Thoracic aorta (tissue), 2 donors: ENCODE measurements at places on chromosomes 2 and 18. TPM values are rescaled to one million over a fixed set of nuclear protein-coding genes. Genes with fewer than 3 reads are reported as not detected.

Gene CD302
- total RNA-seq: 115 TPM

Gene LYG2
- total RNA-seq: not detected

Gene IL1B
- 4.0 TPM for total RNA-seq

Gene ALK
- total RNA-seq: not detected

Gene ACMSD
- total RNA-seq: not detected

Gene KCNS3
- 30.3 TPM for total RNA-seq

Gene OXER1
- total RNA-seq: 4.6 TPM

Gene FZD7
- total RNA-seq: 14.4 TPM

Gene ZBTB7C
- 9.6 TPM for total RNA-seq

Gene SYT4
- total RNA-seq: not detected

Gene PJVK
- total RNA-seq: 1.8 TPM

Gene DOK6
- 2.1 TPM for total RNA-seq

GRCh38 chr2:66563473-66563872 is 128.5 kb downstream of the MEIS1 start:
- no peaks in the 10 kb centered on the region for H3K36me3 ChIP-seq
- H3K27ac ChIP-seq: no peak overlapping the region
- no peaks in the 10 kb centered on the region for H3K27me3 ChIP-seq
- no peak for DNase-seq
- H3K4me3 ChIP-seq: no peak overlapping the region
- peaks cover 49% of the 10 kb centered on the region for H3K4me1 ChIP-seq

DNA sequence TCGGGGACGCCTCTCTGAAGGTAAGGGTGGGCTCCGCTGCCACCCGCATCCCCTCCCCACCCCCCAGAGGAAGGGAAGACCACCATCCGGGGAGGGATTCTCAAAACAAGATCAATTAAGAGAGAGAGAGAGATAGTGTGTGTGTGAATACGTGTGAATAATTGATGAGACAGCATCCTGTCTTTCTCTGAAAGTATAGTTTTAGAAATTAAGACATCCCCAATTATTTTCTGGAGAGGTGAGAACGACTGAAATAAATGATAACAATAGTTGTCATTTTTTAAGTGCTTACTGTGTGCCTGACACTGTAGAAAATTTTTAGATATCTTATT is 751 bp downstream of the IL18R1 start:
- H3K27ac ChIP-seq: peak overlapping the region; percentile 36
- H3K36me3 ChIP-seq: no peaks in the 10 kb centered on the region
- no peaks in the 10 kb centered on the region for H3K4me1 ChIP-seq
- peak overlapping the region; percentile 88 for H3K4me3 ChIP-seq
- H3K27me3 ChIP-seq: no peaks in the 10 kb centered on the region

GRCh38 chr18:40738321-40738880 is 1216.6 kb upstream of the PIK3C3 start:
- H3K27me3 ChIP-seq: no peaks in the 10 kb centered on the region
- no peak overlapping the region for H3K4me3 ChIP-seq
- no peaks in the 10 kb centered on the region for H3K4me1 ChIP-seq
- no peak for DNase-seq
- H3K36me3 ChIP-seq: no peaks in the 10 kb centered on the region
- H3K27ac ChIP-seq: no peak overlapping the region

- H3K27me3 ChIP-seq: no peaks in the 10 kb centered on the region
- H3K4me1 ChIP-seq: no peaks in the 10 kb centered on the region
- no peak for DNase-seq
- no peaks in the 10 kb centered on the region for H3K36me3 ChIP-seq
- H3K27ac ChIP-seq: no peak overlapping the region
These were observed 370.0 kb upstream of the SPRED2 start for GRCh38 chr2:65802298-65802942.

DNA sequence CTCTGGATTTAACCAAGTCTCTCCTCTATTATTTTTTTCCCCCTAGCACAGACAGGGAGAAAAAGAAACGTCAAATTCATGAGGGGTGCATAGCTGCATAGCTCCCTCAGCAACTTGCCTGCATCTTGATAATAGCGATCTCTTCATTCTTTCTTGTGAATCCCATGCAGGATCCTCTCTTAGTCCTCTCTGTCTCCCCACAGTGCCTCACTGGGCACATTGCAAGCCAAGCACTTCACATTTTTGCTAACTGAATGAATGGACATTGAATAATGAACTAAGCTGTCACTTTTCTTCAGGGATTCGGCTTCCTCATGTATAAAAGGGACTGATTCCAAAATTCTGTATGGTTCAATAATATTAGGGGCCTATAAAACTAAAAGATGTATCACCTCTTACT is 2.9 kb upstream of the EPB41L3 start:
- no peak for DNase-seq
- no peaks in the 10 kb centered on the region for H3K4me1 ChIP-seq
- no peaks in the 10 kb centered on the region for H3K36me3 ChIP-seq
- H3K27me3 ChIP-seq: no peaks in the 10 kb centered on the region
- no peak overlapping the region for H3K4me3 ChIP-seq
- H3K27ac ChIP-seq: no peak overlapping the region

DNA sequence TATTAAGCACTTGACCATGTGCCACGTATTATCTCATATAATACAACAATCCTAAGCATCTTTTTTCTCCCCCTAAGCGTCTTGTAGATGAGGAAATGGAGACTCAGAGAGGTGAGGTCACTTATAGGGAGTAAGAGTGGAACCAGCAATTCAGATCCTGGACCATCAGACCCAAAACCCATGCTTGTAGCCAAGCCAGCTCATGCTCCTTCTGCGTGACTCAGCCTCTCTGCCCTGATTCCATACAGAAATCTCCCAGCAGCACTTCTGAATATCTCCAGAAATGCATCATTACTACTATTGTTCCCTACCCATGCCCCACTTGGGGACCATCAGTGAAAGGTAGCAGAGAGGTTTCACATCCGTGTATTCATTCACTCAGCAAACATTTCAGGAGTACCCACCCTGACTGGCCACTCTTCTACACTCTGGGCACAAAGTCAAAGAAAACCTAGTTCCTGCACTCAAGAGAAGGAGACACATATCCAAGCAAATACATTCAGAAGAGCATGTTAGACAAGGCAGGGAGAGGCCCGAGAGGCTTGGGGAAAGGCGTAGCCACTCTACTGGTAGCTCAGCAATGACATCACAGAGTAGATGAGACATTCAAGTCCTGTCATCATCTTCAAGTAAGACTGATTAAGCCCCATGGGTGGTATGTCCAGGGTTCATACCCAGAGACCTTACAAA is 141.9 kb downstream of the MTCL1 start:
- H3K27me3 ChIP-seq: no peaks in the 10 kb centered on the region
- H3K4me1 ChIP-seq: no peaks in the 10 kb centered on the region
- DNase-seq: no peak
- H3K36me3 ChIP-seq: no peaks in the 10 kb centered on the region
- no peak overlapping the region for H3K27ac ChIP-seq

- H3K36me3 ChIP-seq: no peaks in the 10 kb centered on the region
- no peak for DNase-seq
- peaks cover 8% of the 10 kb centered on the region for H3K4me1 ChIP-seq
These were observed 102.9 kb downstream of the BCL2 start for GRCh38 chr18:63216516-63217311.

DNA sequence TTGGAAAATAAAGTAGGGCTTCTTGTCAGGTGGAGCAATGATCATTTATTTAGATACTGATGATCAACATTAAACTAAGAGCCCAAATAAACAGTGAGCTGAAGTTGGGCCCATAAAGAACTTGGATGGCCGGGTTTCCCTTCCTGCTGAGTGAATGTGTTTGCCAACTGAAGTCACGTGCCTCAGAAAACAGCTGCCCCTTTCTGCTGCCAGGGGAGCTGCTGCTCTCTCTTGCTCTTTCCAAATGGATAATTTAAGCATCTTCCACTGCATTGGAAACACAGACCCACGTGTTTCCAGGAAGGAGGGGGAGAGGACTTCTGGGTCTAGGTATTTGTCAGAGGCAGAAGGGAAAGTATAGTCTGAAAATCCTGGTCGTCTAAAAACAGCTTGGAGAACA is 22.9 kb upstream of the NCKAP5 start:
- H3K27me3 ChIP-seq: no peaks in the 10 kb centered on the region
- no peak overlapping the region for H3K27ac ChIP-seq
- H3K4me1 ChIP-seq: peaks cover 16% of the 10 kb centered on the region
- no peak for DNase-seq

GRCh38 chr18:47593744-47594472 is 336.6 kb downstream of the SMAD2 start:
- H3K4me3 ChIP-seq: no peak overlapping the region
- no peak for DNase-seq
- H3K27ac ChIP-seq: no peak overlapping the region
- no peaks in the 10 kb centered on the region for H3K27me3 ChIP-seq
- H3K36me3 ChIP-seq: no peaks in the 10 kb centered on the region
- H3K4me1 ChIP-seq: no peaks in the 10 kb centered on the region

DNA sequence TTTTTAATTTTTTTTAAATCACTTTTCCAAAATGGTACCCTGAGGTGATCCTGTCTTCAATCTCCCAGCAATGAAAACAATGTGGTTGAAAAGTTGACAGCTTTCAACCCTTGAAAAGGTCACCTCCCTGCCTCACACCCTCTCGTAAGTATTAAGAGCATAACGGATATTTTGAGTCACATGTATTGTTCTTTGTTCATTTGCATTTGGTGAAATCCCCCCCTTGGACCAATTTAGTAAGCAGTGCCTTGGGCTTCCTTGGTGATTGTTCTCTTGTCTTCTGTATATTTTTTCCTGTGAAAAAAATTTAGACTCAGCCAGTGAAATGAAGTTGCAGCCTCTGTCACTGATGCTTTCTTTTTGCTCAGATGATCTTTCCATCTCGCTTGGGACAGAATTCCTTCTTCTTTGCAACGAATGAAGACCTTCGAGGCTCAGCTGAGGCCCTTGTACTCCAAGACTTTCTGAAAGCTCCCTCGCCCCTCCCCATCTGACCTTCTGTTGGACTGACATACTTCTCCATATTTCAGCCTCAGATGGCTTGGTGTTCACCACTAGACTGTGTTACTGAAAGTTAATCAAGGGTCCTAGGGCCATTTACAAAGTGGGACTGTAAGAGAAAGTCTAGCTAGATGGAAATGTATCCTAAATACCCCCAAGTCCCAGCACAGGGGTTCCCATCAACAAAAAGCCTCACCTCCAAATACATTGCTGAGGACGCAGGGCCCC is 158.4 kb downstream of the BCL2 start:
- H3K36me3 ChIP-seq: no peaks in the 10 kb centered on the region
- peak overlapping the region; percentile 18 for H3K4me3 ChIP-seq
- H3K27ac ChIP-seq: peak overlapping the region; percentile 83
- H3K27me3 ChIP-seq: no peaks in the 10 kb centered on the region
- H3K4me1 ChIP-seq: peaks cover 63% of the 10 kb centered on the region
- DNase-seq: no peak

- H3K4me1 ChIP-seq: peaks cover 12% of the 10 kb centered on the region
- H3K4me3 ChIP-seq: no peak overlapping the region
- no peaks in the 10 kb centered on the region for H3K36me3 ChIP-seq
- no peaks in the 10 kb centered on the region for H3K27me3 ChIP-seq
These were observed 58.7 kb downstream of the ITGB6 start for GRCh38 chr2:160141419-160141818.

GRCh38 chr2:115389024-115389423 is 946.6 kb downstream of the DPP10 start:
- H3K4me3 ChIP-seq: no peak overlapping the region
- H3K27ac ChIP-seq: no peak overlapping the region
- H3K4me1 ChIP-seq: no peaks in the 10 kb centered on the region
- H3K27me3 ChIP-seq: no peaks in the 10 kb centered on the region
- DNase-seq: no peak
- no peaks in the 10 kb centered on the region for H3K36me3 ChIP-seq

DNA sequence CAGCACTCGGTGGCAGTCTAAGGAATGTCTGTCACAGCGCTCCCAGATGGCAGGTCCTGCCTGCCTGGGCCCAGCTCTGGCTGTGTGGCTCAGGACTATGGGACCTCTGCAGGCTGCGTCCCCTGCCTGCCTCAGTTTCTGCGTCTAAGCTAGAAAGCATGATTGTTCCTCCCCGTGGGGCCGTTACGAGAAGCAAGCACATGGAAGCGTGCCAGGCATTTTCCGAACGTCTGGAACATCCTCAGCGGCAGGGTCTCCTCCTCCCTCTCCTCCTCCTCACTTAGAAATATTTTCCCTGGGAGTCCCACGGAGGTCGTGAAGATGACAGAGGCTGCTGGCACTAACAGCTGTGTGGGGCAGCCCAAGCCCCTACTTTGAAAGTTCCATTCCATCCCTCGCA is 43.3 kb downstream of the LRRFIP1 start:
- no peak overlapping the region for H3K4me3 ChIP-seq
- H3K36me3 ChIP-seq: no peaks in the 10 kb centered on the region
- H3K27me3 ChIP-seq: no peaks in the 10 kb centered on the region
- DNase-seq: no peak

GRCh38 chr2:20543469-20544152 is 96.7 kb downstream of the RHOB start:
- H3K27ac ChIP-seq: no peak overlapping the region
- no peaks in the 10 kb centered on the region for H3K27me3 ChIP-seq
- no peak overlapping the region for H3K4me3 ChIP-seq
- H3K4me1 ChIP-seq: peaks cover 10% of the 10 kb centered on the region

DNA sequence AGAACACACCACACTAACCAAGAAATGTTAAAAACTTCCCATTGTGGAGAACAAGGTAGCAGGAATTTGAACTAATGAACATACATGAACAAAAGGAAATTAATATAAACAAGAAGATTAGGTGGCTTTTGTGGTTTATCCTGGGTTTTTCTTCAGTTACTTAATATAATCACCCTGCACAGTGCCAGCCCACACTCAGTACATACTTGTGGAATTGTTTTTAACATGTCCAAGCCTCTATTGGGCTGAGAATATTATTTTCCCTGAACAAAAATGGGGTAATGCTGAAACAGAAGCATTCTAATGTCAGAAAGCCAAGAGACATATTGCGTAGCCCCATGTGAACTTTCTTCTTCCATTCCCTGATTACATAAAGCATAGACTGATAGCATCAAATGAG is 202.8 kb downstream of the DNER start:
- DNase-seq: no peak
- H3K4me3 ChIP-seq: no peak overlapping the region
- no peaks in the 10 kb centered on the region for H3K27me3 ChIP-seq
- no peaks in the 10 kb centered on the region for H3K36me3 ChIP-seq
- no peak overlapping the region for H3K27ac ChIP-seq

DNA sequence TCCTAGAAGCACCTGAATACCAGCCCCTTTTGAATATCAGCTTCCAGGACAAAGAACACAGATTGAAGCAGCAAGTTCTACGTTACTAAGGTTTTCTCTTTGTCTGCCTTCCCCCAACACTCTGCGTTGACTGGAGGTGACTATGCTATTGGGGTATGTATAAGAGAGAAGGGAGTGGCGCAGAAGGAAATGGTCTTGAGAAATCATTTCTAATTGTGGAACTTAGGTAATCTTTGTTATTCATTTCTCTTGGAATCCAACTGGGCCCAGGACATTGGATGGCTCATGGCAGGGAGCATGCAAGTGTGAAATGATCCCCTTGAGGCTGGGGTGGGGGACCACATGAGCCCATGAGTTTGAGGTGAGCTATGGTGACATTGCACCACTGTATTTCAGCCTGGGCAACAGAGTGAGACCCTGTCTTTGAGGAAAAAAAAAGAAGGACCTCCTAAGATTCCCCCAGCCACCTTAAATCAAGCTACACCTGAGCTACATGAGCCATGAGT is 29.7 kb downstream of the XDH start:
- H3K27ac ChIP-seq: no peak overlapping the region
- H3K27me3 ChIP-seq: no peaks in the 10 kb centered on the region
- H3K36me3 ChIP-seq: no peaks in the 10 kb centered on the region
- H3K4me3 ChIP-seq: no peak overlapping the region
- H3K4me1 ChIP-seq: peaks cover 3% of the 10 kb centered on the region
- no peak for DNase-seq
